Activated T-cell treated with anti-CD3 and anti-CD28 coated beads, Interleukin-2, amount 50 U/mL, for 72 hours (primary cell): ENCODE measurements at places on chromosomes 6 and 20. TPM values are rescaled to one million over a fixed set of nuclear protein-coding genes. Genes with fewer than 3 reads are reported as not detected.

DNA sequence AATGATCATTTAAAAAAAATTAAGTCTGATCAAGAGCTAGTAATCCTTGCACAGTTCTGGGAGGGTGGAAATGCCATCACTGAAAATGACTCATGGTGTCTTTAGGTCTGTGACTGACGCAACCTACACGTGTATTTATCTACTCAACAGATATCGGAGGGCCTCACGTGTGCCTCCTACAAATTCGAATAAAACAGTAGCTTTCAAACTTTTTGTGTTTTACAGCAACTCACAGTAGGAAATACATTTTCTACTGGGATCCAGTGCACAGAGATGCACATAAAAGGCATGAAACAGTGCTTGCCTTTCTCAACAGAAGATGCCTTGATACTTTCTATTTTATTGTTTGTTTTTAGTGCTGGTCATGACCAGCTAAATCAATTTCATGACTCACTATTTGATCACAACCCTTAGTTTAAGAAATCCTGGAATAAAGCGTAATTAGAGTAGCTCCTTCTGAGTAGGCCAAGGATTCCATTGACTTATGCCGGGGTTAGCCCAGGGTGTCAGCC, 210.0 kb upstream of the SNX9 start:
- no peak for DNase-seq

- peak; percentile 75 for DNase-seq
Observed at GRCh38 chr6:111764238-111765175, 108.7 kb downstream of the FYN start.

- DNase-seq = no peak
Observed at GRCh38 chr6:137737836-137738596, 129.0 kb upstream of the TNFAIP3 start.

DNA sequence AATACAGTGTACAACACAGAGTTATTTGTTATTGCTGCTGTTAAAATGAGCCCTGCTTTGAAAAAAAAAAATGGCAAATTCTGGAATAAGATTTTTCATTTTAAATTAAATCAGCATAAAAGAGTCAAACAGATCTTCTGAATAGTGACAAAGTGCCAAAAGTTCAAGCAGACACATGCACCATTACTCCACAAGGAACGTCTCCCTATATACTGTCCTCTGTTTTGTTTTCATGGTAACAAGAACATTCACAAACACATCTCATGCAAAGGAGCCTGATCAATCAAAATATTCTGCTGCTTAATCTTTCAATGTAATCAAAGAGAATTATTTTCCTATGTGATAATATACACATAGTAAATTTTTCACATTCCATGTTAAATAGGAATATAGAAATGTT, 2.7 kb downstream of the HIVEP2 start:
- DNase-seq = no peak

GRCh38 chr6:15259766-15260098, 13.9 kb downstream of the JARID2 start:
- DNase-seq = no peak

DNA sequence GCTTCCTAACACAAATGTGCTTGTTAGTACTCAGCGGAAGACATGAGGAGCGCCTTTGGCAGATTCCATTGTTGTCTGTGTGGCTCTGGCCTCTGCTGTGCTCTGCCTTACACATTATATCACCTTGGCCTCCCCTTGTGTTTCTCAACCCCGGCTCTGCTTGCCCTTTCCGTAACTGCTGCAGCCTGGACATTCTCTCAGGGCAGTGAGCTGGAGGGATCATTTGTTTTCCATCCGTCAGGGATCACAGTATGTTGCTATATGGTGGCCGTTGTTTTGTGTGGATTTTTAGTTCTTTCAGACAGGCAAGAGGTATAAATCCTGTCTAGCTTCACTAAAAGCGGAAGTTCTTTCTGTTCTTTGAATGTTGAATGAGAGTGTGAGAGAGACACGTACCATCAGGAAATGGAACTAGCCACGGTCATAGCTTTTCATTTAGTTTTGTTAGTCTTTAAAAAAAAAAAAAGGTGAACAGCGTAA, 175.1 kb downstream of the JARID2 start:
- DNase-seq = no peak

- no peak for DNase-seq
Observed at GRCh38 chr6:166076625-166077024, 91.0 kb downstream of the TBXT start.

DNA sequence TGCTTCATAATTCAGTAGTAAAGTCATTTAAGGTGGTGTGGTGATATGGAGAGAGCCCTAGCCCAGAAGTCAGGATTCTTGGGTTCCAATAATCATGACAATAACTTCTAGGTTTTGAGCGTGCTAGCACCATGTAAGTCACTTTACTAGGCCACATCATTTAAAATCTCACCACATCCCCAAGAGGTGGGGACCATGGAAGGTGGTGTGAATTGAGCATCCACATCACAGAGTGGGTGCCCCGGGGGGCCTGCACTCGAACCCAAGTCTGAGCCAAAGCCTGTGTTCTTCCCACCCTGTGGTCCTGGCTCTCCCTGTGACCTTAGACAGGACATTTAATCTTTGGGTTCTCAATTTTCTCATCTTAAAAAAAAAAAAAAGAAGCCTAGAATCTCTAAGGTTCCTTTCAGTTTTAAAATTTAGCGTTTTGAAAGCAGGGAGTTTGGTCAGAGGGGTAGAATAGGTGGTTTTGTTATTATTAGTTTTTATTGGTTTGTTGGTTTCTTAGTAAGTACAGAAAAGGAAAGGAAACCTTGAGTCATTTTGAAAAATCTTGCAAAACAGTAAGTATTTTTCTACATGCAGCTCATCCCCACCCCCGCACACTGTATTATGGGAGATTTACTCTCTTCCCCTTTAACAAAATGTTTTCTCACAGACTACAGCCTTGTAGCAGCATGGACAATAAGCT, 26.4 kb downstream of the ARMC2 start:
- peak; percentile 75 for DNase-seq

- DNase-seq = no peak
Observed at GRCh38 chr6:83006270-83006905, 59.3 kb downstream of the UBE3D start.

DNA sequence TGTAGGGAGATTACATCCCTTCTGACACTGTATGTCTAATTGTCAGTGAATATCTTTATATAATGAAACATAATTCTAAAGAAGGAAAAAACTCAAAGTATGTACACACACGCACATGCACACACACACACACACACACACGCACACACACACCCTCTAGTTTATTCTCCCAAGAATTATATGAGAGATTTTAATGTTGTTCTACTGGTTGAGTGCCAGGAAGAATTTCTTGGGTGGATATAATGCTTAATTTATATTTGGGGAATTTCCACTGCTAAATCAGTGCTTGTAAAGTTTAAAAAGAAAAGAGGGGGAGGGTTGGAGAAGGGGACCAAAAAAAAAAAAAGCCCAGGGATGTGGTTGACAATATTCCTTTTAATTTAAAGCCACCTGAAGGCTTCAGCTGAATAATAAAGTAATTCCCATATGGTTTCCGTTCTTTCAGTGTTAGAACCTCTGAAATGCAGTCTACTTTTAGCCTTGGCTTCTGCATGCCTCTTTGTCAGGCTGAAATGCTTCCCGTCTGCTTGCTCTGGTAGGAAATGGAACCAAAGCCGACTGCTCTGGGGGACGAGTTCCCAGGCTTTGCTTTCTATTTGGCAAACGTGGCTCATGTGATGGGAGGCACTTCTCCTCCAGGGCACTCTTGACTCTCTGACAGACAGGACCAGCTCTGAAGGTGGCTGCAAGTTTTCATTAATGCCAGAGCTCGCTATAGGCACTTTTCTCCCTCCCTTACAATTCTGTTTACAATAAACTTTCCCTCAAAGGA, 225.4 kb downstream of the PRL start:
- DNase-seq = no peak

GRCh38 chr6:38843798-38844197, 128.7 kb downstream of the DNAH8 start:
- no peak for DNase-seq

The PREX1 gene
- total RNA-seq = 112 TPM

The SSTR4 gene
- total RNA-seq = not detected

The EPPIN gene
- total RNA-seq = not detected

The TNFRSF21 gene
- total RNA-seq = 5.8 TPM
